Fibroblast of skin of left biceps (primary cell): ENCODE measurements at places on chromosomes 7 and 10.

- DNase-seq, result no peak
Observed at GRCh38 chr10:115059301-115059898, 33.8 kb upstream of the ATRNL1 start.

GRCh38 chr10:95467162-95467599 lies 94.0 kb downstream of the SORBS1 start:
- DNase-seq, result no peak

GRCh38 chr10:8044908-8045725 lies 9.4 kb upstream of the GATA3 start:
- DNase-seq, result no peak

- no peak for DNase-seq
Observed at GRCh38 chr10:113486531-113486930, 66.3 kb upstream of the HABP2 start.

DNA sequence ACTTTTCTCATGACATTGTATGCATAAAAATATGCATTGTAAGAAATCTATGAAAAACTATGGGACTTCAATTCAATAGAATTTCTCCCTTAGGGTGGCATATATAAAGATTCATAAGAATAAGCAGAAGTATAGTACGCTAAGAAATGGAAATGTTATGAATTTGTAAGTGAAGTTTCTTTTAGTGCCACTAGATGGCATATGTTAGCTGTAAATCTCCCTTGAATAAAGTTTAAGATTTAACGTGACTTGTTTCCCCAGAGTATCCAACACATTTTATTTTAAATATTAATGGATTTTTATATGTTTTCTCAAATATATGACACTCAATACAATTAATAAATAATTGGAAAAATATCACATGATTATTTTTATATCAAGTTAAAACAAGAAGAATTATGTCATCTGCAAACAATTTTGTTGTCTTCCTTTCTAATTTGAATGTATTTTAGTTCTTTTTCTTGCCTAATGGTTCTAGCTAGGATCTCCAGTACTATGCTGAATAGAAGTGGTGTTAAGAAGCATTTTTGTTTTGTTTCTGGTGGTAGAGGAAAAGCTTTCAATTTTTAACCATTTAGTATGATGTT lies 287.2 kb downstream of the HGF start:
- no peak for DNase-seq

GRCh38 chr10:118370499-118370898 lies 28.4 kb upstream of the FAM204A start:
- no peak for DNase-seq

GRCh38 chr10:28704464-28705161 lies 27.3 kb downstream of the BAMBI start:
- no peak for DNase-seq

DNA sequence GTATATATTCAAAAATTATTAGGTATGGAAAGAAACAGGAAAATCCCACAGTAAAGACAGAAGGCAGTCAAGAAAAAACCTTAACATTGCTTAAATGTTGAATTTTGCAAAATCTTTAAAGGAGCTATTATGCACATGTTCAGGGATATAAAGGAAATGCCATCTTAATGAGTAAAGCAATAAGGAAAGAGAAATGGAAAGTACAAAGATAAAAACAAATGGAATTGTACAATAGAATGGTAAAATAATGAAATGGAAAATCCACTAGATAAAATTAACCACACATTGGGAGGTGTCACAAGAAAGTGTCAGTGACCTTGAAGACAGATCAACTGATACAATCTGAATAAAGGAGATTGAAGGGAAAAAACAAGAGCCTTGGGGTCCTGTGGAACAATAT lies 82.0 kb downstream of the KIF20B start:
- DNase-seq, result no peak

GRCh38 chr7:70092314-70093204 lies 494.3 kb downstream of the AUTS2 start:
- peak; percentile 89 for DNase-seq

- no peak for DNase-seq
Observed at GRCh38 chr7:127782075-127782474, 130.1 kb downstream of the SND1 start.
